ENCODE measurements at places on chromosomes 2 and 18. TPM values are rescaled to one million over a fixed set of nuclear protein-coding genes. Genes with fewer than 3 reads are reported as not detected.

The MOCOS gene
- total RNA-seq: 8.6 TPM

The C18orf54 gene
- 1.7 TPM for total RNA-seq

The DYSF gene
- 2.4 TPM for total RNA-seq

The RFX8 gene
- not detected for total RNA-seq

DNA sequence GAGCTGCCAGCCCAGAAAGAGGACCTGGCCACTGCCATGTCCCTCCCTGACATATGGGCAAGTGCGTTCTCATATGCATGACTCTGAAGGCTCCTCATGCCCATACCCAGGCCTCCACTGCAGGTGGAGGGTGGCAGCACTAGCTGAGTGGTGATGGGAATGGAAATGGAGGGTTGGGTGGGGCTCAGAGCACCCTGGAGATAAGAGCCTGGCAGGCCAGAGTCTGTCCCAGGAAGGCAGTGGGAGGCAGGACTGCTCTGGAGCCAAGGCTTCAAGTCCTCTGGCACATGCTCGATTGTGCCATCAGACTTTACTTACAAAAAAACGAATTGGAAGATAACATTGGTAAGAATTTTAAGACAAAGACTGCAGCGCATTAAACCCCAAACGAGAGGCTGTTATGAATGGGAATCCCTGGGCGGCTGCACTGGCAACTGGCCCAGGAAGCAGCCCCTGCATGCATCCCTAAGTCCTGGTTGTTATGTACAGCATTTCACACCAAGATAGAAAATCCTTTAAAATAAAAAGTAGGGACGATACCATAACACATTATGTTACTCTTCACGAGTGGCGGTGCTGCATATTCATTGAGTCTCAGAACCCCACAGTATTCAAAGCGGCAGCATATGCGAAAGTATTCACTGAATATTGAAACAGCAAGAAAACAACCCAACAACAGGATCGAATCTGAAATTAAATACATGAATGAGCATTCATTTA, 81.7 kb upstream of the FAM98A start:
- no peak for DNase-seq

DNA sequence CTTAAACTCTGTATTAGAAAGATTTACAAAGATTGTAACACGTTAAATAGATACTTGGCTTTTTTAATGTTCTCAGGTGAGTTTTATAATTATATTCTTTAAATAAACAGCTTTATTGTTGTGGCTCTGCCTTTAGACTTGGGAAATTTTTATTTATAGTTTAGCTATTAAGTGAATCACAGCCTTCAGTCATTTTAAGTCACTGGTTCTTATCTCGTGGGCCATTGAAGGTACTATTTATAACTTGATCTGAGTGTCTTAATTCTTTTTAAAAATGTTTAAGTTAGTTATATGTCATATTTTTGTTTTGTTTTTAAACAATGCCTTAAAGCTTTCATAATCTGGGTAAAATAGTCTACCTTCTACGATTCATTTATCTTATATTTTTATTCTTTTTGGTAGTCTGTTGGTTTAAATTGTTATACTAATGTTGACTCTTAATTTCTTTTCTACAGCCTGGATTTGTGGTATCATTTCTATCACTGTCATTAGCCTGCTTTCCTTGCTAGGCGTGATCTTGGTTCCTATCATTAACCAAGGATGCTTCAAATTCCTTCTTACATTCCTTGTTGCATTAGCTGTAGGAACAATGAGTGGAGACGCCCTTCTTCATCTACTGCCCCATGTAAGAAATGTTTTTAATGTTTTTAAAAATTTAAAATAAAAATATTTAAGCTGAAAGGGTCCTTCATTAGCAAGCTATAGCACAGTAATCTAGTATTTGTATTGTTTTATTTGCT, 49.3 kb downstream of the SLC39A10 start:
- no peak for DNase-seq

Data from esophagus squamous epithelium (tissue), 5 donors.